ENCODE measurements at places on chromosomes 6 and 20. TPM values are rescaled to one million over a fixed set of nuclear protein-coding genes. Genes with fewer than 3 reads are reported as not detected.

DNA sequence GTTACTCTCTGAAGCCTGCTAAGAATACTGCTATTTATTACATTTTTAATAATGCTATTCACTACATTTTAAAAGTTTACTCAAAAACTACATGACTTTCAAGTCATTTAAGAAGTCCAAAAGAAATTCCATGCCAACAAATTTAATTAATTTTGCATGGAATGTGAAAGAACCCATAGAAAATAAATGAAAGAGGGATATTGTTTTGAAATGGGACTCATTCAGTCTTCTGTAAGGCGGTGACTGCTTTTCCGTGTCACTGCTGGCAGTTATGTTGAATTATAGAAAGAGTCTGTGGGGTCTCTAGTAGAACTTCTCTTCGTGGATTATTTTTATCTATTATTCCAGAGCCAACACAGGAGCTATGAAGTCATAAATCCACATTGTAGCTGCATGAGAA, 211.2 kb downstream of the LAMA2 start:
- H3K4me1 ChIP-seq = peaks cover 4% of the 10 kb centered on the region
- no peak overlapping the region for H3K27ac ChIP-seq
- H3K4me3 ChIP-seq = no peak overlapping the region
- H3K27me3 ChIP-seq = no peaks in the 10 kb centered on the region
- H3K36me3 ChIP-seq = no peaks in the 10 kb centered on the region
- DNase-seq = no peak

GATA5 gene
- total RNA-seq = 0.13 TPM

DNA sequence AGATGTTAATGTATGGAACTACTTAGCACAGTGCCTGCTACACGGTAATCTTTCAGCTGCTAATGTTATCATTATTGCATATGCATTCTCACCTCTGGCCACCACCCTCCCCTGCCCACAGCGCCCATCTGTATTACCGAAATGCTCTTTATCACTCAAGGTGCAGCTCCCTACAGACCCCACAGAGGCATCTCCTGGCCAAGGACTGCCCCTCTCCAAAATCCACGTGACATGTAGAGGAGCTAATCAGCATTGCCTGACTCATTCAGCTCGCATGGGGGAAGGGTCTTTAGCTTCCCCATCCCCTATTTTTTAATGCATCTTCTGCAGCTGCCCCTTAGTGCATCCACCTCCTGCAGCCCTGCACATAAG, 41.8 kb downstream of the SLC22A23 start:
- no peaks in the 10 kb centered on the region for H3K36me3 ChIP-seq
- no peak overlapping the region for H3K27ac ChIP-seq
- H3K4me1 ChIP-seq = no peaks in the 10 kb centered on the region
- H3K4me3 ChIP-seq = no peak overlapping the region
- H3K27me3 ChIP-seq = no peaks in the 10 kb centered on the region
- no peak for DNase-seq

DNA sequence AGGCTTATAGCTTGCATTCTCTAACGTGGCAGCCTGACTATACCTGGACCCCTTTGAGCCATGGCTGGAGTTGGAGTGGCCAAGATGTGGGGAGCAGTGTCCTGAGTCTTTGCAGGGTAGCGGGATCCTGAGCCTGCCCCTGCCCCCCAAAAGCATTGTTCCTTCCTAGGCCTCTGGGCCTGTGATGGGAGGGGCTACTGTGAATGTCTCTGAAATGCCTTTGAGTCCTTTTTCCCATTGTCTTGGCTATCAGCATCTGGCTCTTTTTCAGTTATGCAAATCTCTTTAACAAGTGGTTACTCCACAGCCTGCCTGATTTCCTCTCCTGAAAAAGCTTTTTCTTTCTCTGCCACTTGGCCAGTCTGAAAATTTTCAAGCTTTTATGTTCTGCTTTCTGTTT, 17.0 kb upstream of the PRL start:
- no peak for DNase-seq
- no peak overlapping the region for H3K27ac ChIP-seq
- no peak overlapping the region for H3K4me3 ChIP-seq
- no peaks in the 10 kb centered on the region for H3K36me3 ChIP-seq
- no peaks in the 10 kb centered on the region for H3K27me3 ChIP-seq
- H3K4me1 ChIP-seq = no peaks in the 10 kb centered on the region

GRCh38 chr6:31498748-31499147, 803 bp downstream of the MICB start:
- no peaks in the 10 kb centered on the region for H3K4me1 ChIP-seq
- no peak for DNase-seq
- no peaks in the 10 kb centered on the region for H3K36me3 ChIP-seq
- H3K27me3 ChIP-seq = no peaks in the 10 kb centered on the region
- no peak overlapping the region for H3K27ac ChIP-seq

RPL7L1 gene
- 74.2 TPM for total RNA-seq

GRCh38 chr20:49928411-49929141, 7.6 kb upstream of the RNF114 start:
- peak; percentile 84 for DNase-seq
- no peaks in the 10 kb centered on the region for H3K27me3 ChIP-seq
- H3K4me3 ChIP-seq = no peak overlapping the region
- H3K27ac ChIP-seq = no peak overlapping the region
- H3K36me3 ChIP-seq = no peaks in the 10 kb centered on the region

ALDH5A1 gene
- 9.1 TPM for total RNA-seq

CLVS2 gene
- total RNA-seq = not detected

DNA sequence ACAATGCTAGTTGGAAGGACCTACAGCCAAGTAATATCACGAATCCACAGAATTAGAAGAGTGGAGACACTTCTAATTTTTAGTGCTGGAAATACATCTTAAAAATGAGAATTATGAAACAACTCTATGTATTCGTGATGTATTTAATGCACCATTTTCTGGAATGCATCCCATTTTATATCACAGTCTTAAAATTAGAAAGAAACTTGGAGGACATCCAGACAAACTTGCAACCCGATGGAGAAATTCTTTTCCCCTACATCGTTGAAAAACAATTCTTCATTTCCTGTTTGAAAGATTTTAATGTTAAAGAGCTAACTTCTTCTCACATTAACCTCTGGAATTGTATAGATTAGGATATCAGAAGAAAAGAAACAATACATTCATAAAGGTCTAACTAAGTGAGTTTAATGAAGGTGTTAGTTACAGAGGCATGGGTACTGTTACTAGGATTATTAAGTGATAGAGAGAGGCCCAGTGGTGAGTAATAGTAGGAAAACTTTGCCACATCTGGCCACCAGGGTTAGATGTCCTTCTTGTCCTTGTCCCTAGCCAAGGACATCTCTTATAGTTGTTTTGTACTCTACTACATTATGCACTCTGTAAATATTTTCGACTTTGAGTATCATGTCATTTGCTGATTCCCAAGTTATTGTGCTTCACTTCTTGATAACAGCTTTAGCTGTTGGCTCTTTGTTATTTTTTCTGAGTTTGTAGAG, 502.4 kb upstream of the PTCHD4 start:
- DNase-seq = no peak
- H3K4me3 ChIP-seq = no peak overlapping the region
- H3K4me1 ChIP-seq = no peaks in the 10 kb centered on the region
- no peak overlapping the region for H3K27ac ChIP-seq
- H3K27me3 ChIP-seq = no peaks in the 10 kb centered on the region

TOX2 gene
- 0.69 TPM for total RNA-seq

DNA sequence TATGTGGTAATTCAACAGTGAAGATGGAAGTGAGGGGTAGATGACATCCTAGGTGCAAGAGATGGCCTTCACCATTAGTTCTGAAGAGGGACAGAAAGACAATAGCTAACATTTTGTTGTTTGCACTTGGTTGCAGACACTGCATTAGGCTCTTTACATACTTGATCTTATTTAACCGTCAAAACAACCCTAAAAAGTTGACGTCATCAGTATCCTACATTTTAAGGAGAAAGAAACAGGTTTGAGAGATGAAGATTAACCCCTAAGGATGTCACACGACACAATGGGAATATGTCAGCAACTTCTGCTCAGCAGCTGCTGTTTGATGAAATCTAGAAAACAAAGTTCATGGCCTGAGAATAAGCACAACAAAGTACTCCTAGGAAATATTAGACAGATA, 72.6 kb upstream of the MC3R start:
- DNase-seq = no peak
- H3K27me3 ChIP-seq = no peaks in the 10 kb centered on the region
- H3K36me3 ChIP-seq = no peaks in the 10 kb centered on the region
- H3K27ac ChIP-seq = no peak overlapping the region
- no peak overlapping the region for H3K4me3 ChIP-seq
- no peaks in the 10 kb centered on the region for H3K4me1 ChIP-seq

DNA sequence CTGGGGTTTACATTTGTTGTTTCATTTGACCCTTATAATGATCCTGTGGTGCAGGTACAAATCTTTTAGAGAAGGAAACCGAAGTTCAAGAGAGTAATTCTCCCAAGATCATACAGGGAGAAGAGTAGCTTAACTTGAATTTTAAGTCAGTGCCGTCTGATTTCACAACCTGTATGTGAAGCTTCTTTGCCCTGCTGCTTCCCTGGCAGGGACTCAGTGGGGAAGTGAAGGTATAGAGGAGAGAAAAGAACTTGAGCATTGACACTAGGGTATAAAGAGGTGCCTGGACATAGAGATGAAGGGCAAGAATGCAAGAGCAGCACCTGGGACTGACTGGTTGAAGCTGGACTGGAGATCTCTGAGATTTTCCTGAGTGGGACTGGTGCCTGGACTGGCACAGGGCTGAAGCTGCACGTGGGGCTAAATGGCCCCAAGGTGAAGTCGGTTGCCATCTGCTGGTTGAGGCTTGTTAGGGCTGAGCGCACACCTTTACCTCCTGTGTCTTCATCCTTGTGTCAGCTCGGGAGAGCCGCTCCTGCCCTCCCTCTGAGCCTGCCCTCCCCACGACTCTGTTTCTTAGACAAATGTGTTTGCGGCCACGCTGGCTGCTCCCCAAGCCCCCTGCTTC, 41.8 kb downstream of the FARS2 start:
- H3K27ac ChIP-seq = no peak overlapping the region
- DNase-seq = no peak
- H3K36me3 ChIP-seq = no peaks in the 10 kb centered on the region
- H3K4me1 ChIP-seq = peaks cover 1% of the 10 kb centered on the region
- H3K4me3 ChIP-seq = no peak overlapping the region

PNISR gene
- 144 TPM for total RNA-seq

- H3K4me3 ChIP-seq = no peak overlapping the region
- H3K4me1 ChIP-seq = peaks cover 4% of the 10 kb centered on the region
- H3K36me3 ChIP-seq = no peaks in the 10 kb centered on the region
- no peak overlapping the region for H3K27ac ChIP-seq
Observed at GRCh38 chr20:63693083-63693732, 3.2 kb upstream of the TNFRSF6B start.

PNLDC1 gene
- total RNA-seq = 0.20 TPM

BPIFB4 gene
- total RNA-seq = not detected

GRCh38 chr6:110364364-110365105, 6.4 kb upstream of the METTL24 start:
- H3K36me3 ChIP-seq = no peaks in the 10 kb centered on the region
- no peaks in the 10 kb centered on the region for H3K4me1 ChIP-seq
- H3K27ac ChIP-seq = no peak overlapping the region
- H3K27me3 ChIP-seq = no peaks in the 10 kb centered on the region

GRCh38 chr20:16179371-16179770, 393.9 kb downstream of the KIF16B start:
- H3K27ac ChIP-seq = no peak overlapping the region
- H3K36me3 ChIP-seq = no peaks in the 10 kb centered on the region
- no peaks in the 10 kb centered on the region for H3K4me1 ChIP-seq
- no peak for DNase-seq
- H3K27me3 ChIP-seq = no peaks in the 10 kb centered on the region

DNA sequence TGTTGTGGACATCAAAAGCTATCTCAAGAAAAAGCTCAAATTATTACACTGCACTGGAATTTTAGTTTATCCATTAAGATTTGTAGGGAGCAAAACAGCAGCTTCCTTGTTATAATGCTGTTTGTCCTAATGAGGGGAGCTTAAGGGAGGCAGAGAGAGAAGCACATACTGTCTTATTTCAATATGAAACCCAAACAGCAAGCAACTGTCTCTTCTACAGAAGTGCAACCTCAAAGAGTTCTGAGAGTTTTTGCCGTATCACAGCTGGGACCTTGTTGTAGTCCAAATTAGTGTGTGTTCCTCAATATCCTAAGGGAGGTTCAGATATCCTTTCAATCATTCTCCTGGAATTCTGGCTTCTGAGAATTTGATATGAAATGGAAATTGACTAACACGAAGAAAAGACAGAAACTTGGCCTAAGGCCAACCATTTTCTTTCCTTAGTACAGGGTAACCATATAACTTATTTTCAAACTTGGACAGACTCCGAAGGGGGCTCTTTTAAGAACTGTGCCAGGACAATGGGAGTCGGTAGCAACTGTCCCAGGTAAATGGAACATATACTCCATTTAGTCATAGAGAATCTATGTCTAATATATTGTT, 149.3 kb upstream of the CCN2 start:
- H3K27me3 ChIP-seq = no peaks in the 10 kb centered on the region
- no peaks in the 10 kb centered on the region for H3K4me1 ChIP-seq
- DNase-seq = no peak
- no peak overlapping the region for H3K4me3 ChIP-seq
- H3K27ac ChIP-seq = no peak overlapping the region
- no peaks in the 10 kb centered on the region for H3K36me3 ChIP-seq

- H3K4me3 ChIP-seq = no peak overlapping the region
- H3K4me1 ChIP-seq = no peaks in the 10 kb centered on the region
- no peak overlapping the region for H3K27ac ChIP-seq
- no peaks in the 10 kb centered on the region for H3K27me3 ChIP-seq
- no peaks in the 10 kb centered on the region for H3K36me3 ChIP-seq
- no peak for DNase-seq
Observed at GRCh38 chr6:147841547-147842148, 333.2 kb downstream of the SAMD5 start.

DNA sequence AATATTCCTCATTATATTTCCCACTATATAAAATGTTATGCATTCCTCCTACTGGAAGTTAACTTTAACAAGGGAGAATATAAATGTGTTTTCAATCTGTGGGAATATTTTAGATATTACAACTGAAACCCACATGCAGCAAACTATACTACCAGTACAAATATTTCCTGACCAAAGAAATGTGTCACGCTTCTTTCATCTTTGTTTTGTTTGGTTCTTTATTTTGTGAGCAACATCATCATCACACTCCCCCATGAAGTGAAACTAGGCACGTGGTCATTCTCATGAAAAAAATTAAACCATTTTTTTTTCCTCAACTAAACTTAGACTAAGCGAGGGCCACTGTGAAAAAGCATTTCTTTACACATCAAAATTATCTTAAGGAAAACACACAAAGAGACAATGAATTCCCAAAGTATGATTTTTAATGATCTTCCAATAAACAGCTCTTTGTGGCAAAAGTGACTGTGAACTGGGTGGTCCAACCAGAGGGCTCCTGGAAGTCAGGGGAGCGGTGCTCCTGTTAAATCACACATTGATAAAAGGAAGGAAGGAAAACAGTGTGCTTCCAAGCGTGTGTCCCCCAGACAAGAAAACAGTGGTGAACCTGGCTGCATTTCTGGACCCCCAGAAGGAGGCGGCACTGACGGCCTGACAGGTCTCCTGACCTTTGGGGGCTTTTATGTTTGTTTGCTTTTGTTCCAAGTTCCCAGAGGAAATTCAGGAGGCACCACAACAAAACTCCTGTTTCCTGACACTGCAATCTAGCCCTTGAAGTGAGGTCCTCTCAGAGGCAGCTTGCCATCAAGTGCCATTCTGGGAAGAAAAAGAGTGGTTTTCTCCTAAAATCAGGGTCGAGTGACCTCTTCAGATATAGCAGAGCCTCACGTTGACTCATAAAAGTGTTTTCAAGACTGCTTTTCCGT, 166.8 kb upstream of the FOXQ1 start:
- no peaks in the 10 kb centered on the region for H3K4me1 ChIP-seq
- no peaks in the 10 kb centered on the region for H3K27me3 ChIP-seq
- DNase-seq = no peak
- H3K36me3 ChIP-seq = no peaks in the 10 kb centered on the region
- H3K27ac ChIP-seq = no peak overlapping the region

Data from ovary (tissue), 10 donors.